ENCODE measurements at places on chromosomes 1 and 21. TPM values are rescaled to one million over a fixed set of nuclear protein-coding genes. Genes with fewer than 3 reads are reported as not detected.

- H3K27me3 ChIP-seq, result no peaks in the 10 kb centered on the region
- no peak overlapping the region for H3K27ac ChIP-seq
- H3K4me3 ChIP-seq, result no peak overlapping the region
Observed at GRCh38 chr1:203036537-203036936, 10.2 kb downstream of the PPFIA4 start.

The ILDR2 gene
- polyA plus RNA-seq, result not detected

- no peaks in the 10 kb centered on the region for H3K4me1 ChIP-seq
- no peak overlapping the region for H3K4me3 ChIP-seq
- no peak for DNase-seq
- H3K27me3 ChIP-seq, result peaks cover 31% of the 10 kb centered on the region
Observed at GRCh38 chr1:22626237-22627157, 9.9 kb upstream of the C1QA start.

GRCh38 chr1:221294242-221294641, 415.0 kb downstream of the HLX start:
- no peak overlapping the region for H3K27ac ChIP-seq
- H3K4me1 ChIP-seq, result no peaks in the 10 kb centered on the region

DNA sequence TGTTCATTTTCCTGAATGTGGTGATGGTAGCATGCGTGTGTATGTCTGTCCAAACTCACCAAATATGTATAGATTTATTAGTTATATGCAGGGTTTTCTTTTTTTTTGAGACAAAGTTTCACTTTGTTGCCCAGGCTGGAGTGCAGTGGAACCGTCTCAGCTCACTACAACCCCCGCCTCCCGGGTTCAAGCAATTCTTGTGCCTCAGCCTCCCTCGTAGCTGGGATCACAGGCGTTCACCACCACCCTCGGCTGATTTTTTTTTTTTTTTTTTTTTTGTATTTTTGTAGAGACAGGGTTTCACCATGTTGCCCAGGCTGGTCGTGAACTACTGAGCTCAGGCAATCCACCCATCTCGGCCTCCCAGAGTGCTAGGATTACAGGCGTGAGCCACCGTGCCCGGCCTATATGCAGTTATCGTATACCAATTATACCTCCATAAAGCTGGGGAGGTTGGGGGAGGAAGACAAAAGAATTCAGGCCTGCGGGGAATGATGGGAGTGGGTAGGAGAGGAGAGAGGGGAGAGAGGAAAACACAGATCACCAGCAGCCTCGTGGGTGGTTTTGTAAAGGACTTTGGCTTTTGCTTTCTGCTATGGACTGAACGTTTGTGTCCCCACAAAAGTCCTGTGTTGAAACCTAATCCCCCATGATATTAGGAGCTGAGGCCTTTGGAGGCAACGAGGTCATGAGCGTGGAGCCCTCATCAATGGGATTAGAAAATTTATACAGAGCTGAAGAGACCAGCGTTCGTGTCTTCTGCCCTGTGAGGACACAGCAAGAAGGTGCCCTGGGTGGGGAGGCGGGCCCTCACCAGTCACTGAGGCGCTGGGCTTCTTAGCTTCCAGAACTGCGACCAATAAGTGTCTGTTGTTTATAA, 4.4 kb upstream of the HNRNPU start:
- no peaks in the 10 kb centered on the region for H3K4me1 ChIP-seq
- H3K27ac ChIP-seq, result no peak overlapping the region
- no peak overlapping the region for H3K4me3 ChIP-seq
- H3K36me3 ChIP-seq, result no peaks in the 10 kb centered on the region

The PRMT2 gene
- 70.1 TPM for polyA plus RNA-seq

GRCh38 chr1:8416881-8417280, 99.0 kb downstream of the SLC45A1 start:
- H3K27ac ChIP-seq, result no peak overlapping the region
- peaks cover 45% of the 10 kb centered on the region for H3K4me1 ChIP-seq
- no peak overlapping the region for H3K4me3 ChIP-seq
- no peaks in the 10 kb centered on the region for H3K27me3 ChIP-seq
- no peak for DNase-seq

- H3K4me3 ChIP-seq, result no peak overlapping the region
- no peak overlapping the region for H3K27ac ChIP-seq
- no peaks in the 10 kb centered on the region for H3K27me3 ChIP-seq
- no peaks in the 10 kb centered on the region for H3K36me3 ChIP-seq
Observed at GRCh38 chr1:203523667-203524066, 29.7 kb downstream of the OPTC start.

DNA sequence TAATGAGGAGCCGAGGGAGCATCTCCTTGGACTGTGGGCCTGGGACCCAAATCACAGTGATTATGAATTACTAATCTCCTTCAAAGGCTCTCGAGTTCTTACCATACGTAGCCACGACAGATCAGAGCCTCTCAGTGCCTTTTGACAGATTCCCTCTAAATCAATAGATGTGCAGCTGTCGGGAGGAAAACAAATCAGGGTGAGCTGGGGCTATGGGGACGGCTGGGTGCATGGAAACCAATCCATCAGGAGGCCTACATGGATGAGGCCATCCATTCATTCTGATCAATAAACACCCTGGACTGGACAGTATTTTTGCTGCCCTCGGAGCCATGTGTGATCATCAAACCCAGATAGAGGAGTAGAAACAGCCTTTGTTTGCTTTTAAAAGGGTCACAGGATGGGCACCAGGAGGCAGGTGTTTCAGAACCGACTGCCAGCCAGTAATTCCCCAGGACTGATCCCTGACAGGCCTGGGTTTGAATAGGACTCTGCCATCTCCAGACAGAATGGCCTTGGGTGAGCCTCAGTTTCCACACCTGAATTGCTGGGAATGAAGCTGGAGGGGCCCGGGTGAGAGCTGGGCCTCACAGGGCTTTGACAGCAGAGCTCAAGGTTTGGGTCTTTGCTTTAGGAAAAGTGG, 532.8 kb downstream of the MATN1 start:
- DNase-seq, result no peak
- H3K4me1 ChIP-seq, result no peaks in the 10 kb centered on the region

- no peaks in the 10 kb centered on the region for H3K27me3 ChIP-seq
- peak; percentile 83 for DNase-seq
- H3K4me1 ChIP-seq, result no peaks in the 10 kb centered on the region
- no peaks in the 10 kb centered on the region for H3K36me3 ChIP-seq
Observed at GRCh38 chr1:88998716-88999115, 6.3 kb upstream of the KYAT3 start.

DNA sequence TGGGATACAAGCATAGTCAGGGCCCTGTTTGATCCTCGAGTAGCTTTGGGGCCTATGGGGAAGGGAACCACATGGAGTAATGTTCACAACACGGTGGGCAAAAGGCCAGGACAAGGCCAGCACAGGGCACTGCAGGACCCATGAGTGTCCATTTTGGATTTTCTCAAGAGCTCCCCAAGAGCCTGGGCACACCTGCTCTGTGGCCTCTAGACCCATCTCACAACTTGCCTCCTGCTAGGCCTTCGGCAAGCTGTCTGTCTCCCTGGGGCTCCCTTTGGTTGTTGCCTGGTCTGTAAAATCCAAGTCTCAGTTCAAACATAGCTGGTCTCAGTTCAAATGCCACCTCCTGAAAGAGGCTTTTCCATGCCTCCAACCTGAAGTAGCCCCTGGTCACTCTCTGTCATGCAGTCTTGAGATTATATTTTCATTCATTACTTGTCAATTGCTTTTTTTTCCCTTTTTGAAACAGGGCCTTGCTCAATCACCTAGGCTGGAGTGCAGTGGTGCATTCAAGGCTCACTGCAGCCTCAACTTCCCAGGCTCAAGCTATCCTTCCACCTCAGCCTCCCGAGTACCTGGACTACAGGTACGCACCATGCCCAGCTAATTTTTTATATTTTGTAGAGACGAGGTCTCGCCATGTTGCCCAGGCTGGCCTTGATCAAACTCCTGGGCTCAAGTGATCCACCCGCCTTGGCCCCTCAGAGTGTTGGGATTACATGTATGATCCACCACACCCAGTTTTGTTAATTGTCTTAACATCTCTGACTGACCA, 107.4 kb downstream of the MATN1 start:
- no peaks in the 10 kb centered on the region for H3K4me1 ChIP-seq
- H3K36me3 ChIP-seq, result no peaks in the 10 kb centered on the region
- no peak overlapping the region for H3K27ac ChIP-seq
- peaks cover 6% of the 10 kb centered on the region for H3K27me3 ChIP-seq
- DNase-seq, result no peak

DNA sequence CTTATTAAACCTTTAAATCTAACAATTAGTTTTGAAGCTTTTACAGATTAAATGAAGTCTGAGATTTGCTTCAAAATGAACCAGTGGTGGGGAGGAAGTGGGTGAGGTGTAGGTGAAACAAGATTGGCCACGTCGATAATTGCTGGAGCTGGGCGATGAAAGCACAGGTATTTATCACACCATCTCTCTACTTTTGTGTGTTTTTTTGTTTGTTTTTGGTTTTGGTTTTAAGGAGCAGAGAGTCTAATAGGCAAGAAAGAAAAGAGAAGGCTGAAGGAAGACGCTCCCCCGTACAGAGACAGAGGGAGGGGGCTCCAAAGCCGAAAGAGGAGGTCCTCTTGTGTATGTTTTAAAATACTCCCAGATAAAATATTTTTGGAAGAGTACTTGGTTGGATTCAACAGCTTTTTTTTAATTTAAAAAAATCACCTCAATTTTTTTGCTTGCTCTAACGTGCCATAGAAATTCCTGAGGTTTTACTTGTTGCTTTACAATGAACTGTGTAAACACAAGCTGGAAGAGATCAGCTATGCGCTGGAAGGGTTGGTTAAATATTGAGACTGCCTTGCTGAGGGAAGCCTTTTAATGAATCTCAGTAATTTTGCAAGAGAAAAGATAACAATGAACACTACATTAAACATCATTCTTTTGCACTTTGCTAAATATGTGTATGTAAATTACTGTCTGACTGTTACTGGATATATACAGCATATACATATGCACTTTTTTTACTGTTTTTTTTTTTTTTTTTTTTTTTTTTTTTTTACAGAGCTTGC, 6.7 kb upstream of the LGALS8 start:
- no peak overlapping the region for H3K27ac ChIP-seq
- no peaks in the 10 kb centered on the region for H3K27me3 ChIP-seq
- no peak overlapping the region for H3K4me3 ChIP-seq
- H3K36me3 ChIP-seq, result no peaks in the 10 kb centered on the region
- DNase-seq, result peak; percentile 15
- no peaks in the 10 kb centered on the region for H3K4me1 ChIP-seq

DNA sequence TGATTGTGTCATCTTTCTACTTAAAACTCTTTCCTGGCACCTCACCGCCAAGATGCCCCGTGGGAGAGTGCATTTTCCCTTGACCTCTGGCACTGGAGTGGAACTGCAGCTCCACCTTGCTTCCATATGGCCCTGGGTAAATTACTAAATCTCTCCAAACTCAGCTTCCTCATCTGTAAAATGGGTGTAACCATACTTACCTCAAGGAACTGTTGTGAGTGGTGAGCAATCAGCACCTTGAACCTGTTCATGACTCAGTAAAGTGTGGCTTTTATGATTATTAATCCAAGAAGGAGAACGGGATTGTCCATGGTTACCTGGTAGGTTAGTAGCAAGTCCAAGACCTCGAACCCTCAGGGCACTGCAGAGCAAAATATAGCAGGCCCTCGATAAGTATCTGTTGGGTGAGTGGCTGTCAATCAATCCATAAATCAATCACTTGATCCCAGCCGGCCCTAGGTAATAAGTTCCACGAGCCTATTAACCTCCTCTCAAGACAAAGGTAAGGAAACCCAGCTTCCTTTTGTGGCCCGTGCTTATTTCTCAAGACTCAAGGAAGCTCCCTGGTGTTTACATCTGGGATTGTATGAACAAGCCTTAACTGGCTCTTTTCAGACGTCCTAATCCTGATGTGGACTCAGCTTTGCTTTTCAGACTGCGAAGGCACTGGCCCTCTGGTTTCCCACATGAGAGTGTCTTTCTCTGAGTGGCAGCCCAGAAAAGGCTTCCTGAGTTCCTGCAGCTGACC, 114.0 kb upstream of the GJB5 start:
- no peaks in the 10 kb centered on the region for H3K4me1 ChIP-seq
- no peaks in the 10 kb centered on the region for H3K36me3 ChIP-seq
- H3K4me3 ChIP-seq, result no peak overlapping the region

GRCh38 chr1:200037501-200037900, 10.0 kb downstream of the NR5A2 start:
- H3K4me1 ChIP-seq, result peaks cover 2% of the 10 kb centered on the region
- no peak overlapping the region for H3K27ac ChIP-seq
- H3K36me3 ChIP-seq, result no peaks in the 10 kb centered on the region
- no peak for DNase-seq
- H3K27me3 ChIP-seq, result peaks cover 55% of the 10 kb centered on the region

The DCAF6 gene
- 28.9 TPM for polyA plus RNA-seq

DNA sequence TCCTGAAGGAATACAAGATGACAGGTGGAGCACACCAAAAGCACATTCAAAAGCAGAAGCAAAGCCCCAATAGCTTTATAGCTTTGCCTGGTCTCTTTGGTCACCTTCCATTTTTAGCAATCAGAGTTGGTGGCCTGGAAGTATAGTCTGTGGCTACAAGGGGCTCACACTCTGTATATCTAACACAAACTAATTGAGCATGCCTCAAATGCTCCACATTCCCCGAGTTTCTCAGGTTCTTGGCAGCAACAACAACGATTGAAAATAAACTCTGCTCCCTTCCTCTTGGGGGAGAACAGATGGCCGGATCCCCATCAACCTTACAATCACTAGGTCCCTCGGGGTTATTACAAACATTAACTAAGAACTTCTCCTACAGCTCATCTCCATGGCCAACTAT, 24.9 kb upstream of the TADA1 start:
- H3K4me1 ChIP-seq, result no peaks in the 10 kb centered on the region
- no peaks in the 10 kb centered on the region for H3K27me3 ChIP-seq
- DNase-seq, result no peak
- H3K27ac ChIP-seq, result no peak overlapping the region

The ZC3H12A gene
- 12.4 TPM for polyA plus RNA-seq

DNA sequence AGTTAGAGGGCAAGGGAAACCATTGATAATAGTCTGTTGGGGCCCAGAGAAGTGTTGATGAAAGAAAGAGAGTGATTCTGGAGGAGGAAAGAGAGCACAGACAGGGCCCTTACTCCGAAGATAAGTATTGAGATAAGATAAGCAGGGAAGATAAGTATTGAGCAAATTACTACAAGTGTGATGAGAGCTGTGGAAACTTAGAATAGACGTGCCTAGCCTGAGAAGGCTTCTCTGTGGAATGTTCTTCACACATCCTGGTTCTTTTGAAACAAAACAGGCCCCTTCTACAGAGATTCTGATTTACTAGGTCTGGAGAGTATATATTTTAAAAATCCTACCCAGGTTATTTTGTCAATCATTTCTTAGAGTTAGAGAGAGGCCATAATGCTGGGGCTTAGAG, 26.4 kb downstream of the FNBP1L start:
- peaks cover 5% of the 10 kb centered on the region for H3K36me3 ChIP-seq
- no peak overlapping the region for H3K4me3 ChIP-seq
- no peaks in the 10 kb centered on the region for H3K4me1 ChIP-seq
- no peak for DNase-seq
- H3K27ac ChIP-seq, result no peak overlapping the region
- H3K27me3 ChIP-seq, result no peaks in the 10 kb centered on the region

The OLFML3 gene
- 5.4 TPM for polyA plus RNA-seq

GRCh38 chr1:157177733-157178394, 39.7 kb upstream of the ETV3 start:
- H3K4me1 ChIP-seq, result no peaks in the 10 kb centered on the region
- no peaks in the 10 kb centered on the region for H3K27me3 ChIP-seq
- no peaks in the 10 kb centered on the region for H3K36me3 ChIP-seq
- H3K27ac ChIP-seq, result no peak overlapping the region
- DNase-seq, result no peak
- H3K4me3 ChIP-seq, result no peak overlapping the region

GRCh38 chr1:32138965-32139364, 31.1 kb downstream of the KPNA6 start:
- DNase-seq, result peak; percentile 36
- H3K4me3 ChIP-seq, result no peak overlapping the region
- peaks cover 4% of the 10 kb centered on the region for H3K4me1 ChIP-seq
- H3K27me3 ChIP-seq, result no peaks in the 10 kb centered on the region
- H3K27ac ChIP-seq, result no peak overlapping the region
